Pericardium fibroblast (primary cell): ENCODE measurements at places on chromosomes 4 and X. TPM values are rescaled to one million over a fixed set of nuclear protein-coding genes. Genes with fewer than 3 reads are reported as not detected.

The HMGN5 gene
- 2.3 TPM in 1 of 2 replicates, not detected in the other for total RNA-seq

The XAGE1A gene
- not detected in 2 replicates for total RNA-seq

The NHS gene
- total RNA-seq = 0.12 and 0.17 TPM in 2 replicates

The TIMP1 gene
- total RNA-seq = 611 and 1,853 TPM in 2 replicates

The CDKL2 gene
- total RNA-seq = under 0.01 and 0.12 TPM in 2 replicates

The HTN3 gene
- total RNA-seq = not detected in 2 replicates

The TRPC3 gene
- 0.09 TPM in 1 of 2 replicates, not detected in the other for total RNA-seq

The TMEM255A gene
- total RNA-seq = 0.26 TPM in 1 of 2 replicates, not detected in the other

The ADH1A gene
- not detected in 2 replicates for total RNA-seq

The ABHD18 gene
- total RNA-seq = 2.6 and 5.5 TPM in 2 replicates

The PPEF2 gene
- not detected in 2 replicates for total RNA-seq

The FAT4 gene
- 18.3 and 31.8 TPM in 2 replicates for total RNA-seq

The ARHGEF38 gene
- not detected in 2 replicates for total RNA-seq
